ENCODE measurements at places on chromosomes 6 and 20.
A peak's percentile ranks its signal among the peaks of the same experiment; 100 is the strongest.

DNA sequence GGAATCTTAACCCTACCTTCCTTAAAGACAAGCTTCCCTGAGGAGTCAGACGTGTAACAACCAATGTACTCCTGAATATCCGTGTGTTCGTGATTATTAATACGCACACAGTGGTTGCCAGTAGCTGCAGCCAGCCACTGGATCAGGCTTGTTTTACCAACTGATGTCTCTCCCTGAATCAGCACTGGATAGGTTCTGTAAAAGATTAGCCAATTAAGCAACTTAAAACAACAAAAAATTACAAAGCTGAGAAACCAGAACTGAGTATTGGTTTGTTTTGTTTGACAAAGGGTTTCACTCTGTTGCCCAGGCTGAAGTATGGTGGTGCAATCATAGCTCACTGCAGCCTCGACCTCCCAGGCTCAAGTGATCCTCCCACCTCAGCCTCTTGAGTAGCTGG, 69.3 kb downstream of the MDN1 start:
- H3K4me3 ChIP-seq: no peak overlapping the region
- DNase-seq: no peak
- H3K36me3 ChIP-seq: peaks cover 17% of the 10 kb centered on the region
- peaks cover 3% of the 10 kb centered on the region for H3K4me1 ChIP-seq
- no peak overlapping the region for H3K27ac ChIP-seq
- no peaks in the 10 kb centered on the region for H3K27me3 ChIP-seq

GRCh38 chr6:48417927-48418326, 306.9 kb upstream of the PTCHD4 start:
- DNase-seq: no peak
- H3K27me3 ChIP-seq: no peaks in the 10 kb centered on the region
- no peak overlapping the region for H3K4me3 ChIP-seq
- H3K4me1 ChIP-seq: no peaks in the 10 kb centered on the region
- no peak overlapping the region for H3K27ac ChIP-seq
- no peaks in the 10 kb centered on the region for H3K36me3 ChIP-seq

DNA sequence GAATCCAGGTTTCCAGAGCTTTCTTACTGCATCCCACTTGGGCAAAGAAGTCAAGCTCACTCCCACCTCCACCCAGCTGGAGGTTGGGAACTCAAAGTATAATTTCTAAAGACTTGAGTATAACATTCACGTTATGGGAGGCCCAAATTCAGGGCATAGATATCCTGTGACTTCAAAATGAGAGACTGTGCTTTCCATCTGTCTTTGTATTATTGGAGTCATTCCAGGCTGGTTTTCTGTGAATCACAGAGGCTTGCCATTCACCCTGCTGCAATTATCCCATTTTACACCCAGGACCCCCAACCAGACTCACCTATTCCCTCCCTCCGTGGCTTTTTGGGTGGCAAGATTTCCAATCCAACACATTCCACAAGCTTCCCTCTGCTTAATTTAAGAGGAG, 19.3 kb upstream of the SRC start:
- no peaks in the 10 kb centered on the region for H3K36me3 ChIP-seq
- H3K4me1 ChIP-seq: peaks cover 4% of the 10 kb centered on the region
- H3K27ac ChIP-seq: no peak overlapping the region
- H3K4me3 ChIP-seq: no peak overlapping the region
- H3K27me3 ChIP-seq: no peaks in the 10 kb centered on the region
- no peak for DNase-seq

DNA sequence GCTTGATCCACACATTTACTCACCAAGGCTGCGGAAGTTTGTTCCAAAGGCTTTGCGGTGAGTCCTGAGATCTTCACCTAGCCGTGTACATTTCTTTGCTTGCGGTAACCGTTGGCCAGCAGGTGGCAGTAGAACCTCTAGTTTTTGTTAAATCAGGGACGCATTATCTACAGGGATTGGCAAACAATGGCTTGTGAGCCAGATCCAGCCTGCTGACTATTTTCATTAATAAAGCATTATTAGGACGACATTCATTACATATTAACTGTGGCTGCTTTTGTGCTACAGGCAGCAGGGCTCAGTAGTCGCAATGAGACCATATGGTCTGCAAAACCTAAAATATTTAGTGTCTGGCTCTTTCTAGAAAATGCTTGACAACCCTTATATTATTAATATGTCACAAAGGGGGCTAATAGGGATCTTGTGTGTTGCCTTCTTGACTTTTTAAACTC, 174.1 kb downstream of the DOK5 start:
- no peak overlapping the region for H3K4me3 ChIP-seq
- peak; percentile 40 for DNase-seq
- no peaks in the 10 kb centered on the region for H3K27me3 ChIP-seq
- H3K4me1 ChIP-seq: no peaks in the 10 kb centered on the region

GRCh38 chr6:159540152-159540551, 152.9 kb downstream of the SOD2 start:
- H3K4me1 ChIP-seq: no peaks in the 10 kb centered on the region
- H3K27me3 ChIP-seq: no peaks in the 10 kb centered on the region
- no peak overlapping the region for H3K4me3 ChIP-seq
- DNase-seq: no peak
- no peaks in the 10 kb centered on the region for H3K36me3 ChIP-seq
- no peak overlapping the region for H3K27ac ChIP-seq

- H3K4me1 ChIP-seq: no peaks in the 10 kb centered on the region
- H3K4me3 ChIP-seq: no peak overlapping the region
- H3K36me3 ChIP-seq: no peaks in the 10 kb centered on the region
- no peak for DNase-seq
- no peak overlapping the region for H3K27ac ChIP-seq
Measured at GRCh38 chr6:127851197-127851596, 49.7 kb downstream of the THEMIS start.

DNA sequence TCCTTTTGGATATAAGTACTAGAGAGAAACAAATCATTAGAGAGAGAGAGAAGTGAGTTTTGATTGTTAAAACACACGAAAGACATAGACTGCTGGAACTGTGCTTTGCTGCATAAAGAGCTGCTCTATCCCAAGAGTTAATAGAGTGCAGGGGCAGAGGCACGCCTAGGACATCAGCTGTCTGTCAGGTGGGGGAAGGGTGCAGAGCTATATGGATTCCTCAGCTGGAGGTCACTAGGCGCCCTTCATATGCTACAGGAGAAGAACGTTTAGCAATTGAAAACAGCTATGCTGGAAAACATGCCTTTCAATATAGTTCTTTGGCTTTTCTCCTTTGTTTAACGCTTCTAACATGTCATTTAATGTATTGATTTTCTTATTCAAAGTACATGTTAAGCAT, 169.0 kb upstream of the MCHR2 start:
- no peaks in the 10 kb centered on the region for H3K36me3 ChIP-seq
- peaks cover 13% of the 10 kb centered on the region for H3K27me3 ChIP-seq
- no peak for DNase-seq
- H3K4me3 ChIP-seq: no peak overlapping the region
- no peak overlapping the region for H3K27ac ChIP-seq
- no peaks in the 10 kb centered on the region for H3K4me1 ChIP-seq

DNA sequence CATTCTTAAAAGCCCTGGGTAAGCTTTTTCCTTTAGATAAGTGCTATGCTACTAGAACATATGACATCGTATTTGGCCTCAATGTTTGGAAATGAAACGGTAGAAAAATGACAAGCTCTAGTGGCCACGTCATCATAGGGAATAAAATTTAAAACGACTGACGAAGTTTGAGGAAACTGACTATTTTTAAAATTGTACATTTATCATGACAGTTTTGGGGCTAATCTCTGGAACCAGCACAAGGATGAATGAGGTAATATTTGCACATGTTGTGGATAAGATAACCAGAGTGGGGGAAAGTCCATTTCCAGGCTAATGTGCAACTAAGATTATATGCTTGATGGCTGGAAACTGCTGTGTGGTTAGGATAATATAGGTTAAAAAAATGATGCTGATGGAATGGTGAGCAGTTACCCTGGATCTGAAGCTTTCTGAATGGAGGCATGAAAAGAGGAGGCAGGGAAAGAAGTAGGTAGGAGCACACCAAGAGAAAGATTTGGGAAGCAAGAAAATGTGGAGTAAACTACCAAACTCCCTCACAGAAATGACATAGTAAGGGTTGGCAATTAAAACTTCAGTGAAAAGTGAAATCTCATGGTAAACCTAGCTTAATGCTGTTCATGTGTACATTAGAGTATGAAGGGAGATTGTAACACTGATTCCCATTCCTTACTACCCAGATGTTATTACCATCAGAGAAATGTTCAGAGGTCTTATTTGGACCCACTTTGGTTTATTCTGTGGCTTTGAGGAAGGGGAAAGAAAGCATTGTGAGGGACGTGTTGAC, 42.7 kb upstream of the CEP162 start:
- no peaks in the 10 kb centered on the region for H3K4me1 ChIP-seq
- no peak overlapping the region for H3K27ac ChIP-seq
- no peak for DNase-seq
- no peaks in the 10 kb centered on the region for H3K27me3 ChIP-seq

DNA sequence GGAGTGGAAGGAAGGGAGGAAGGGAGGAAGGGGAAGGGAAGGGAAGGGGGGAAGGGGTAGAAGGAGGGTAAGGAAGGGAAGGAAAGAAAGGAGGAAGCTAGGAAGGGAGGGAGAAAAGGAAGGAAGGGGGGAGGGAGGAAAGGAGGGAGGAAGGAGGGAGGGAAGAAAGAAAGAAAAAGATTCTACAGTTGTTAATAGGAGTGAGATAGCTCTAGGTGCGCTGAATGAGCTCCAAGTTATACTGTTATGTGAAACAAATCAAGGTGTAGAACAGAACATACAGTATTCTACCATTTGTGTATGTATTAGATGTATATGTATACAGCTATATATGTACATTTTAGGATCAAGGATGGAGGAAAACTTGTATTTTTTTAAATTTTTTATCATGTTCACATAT, 167.7 kb downstream of the HACE1 start:
- no peak for DNase-seq
- H3K4me3 ChIP-seq: no peak overlapping the region
- H3K27ac ChIP-seq: no peak overlapping the region
- peaks cover 8% of the 10 kb centered on the region for H3K4me1 ChIP-seq

GRCh38 chr20:35146299-35146919, 727 bp downstream of the EDEM2 start:
- H3K36me3 ChIP-seq: peaks cover 4% of the 10 kb centered on the region
- DNase-seq: no peak
- peaks cover 15% of the 10 kb centered on the region for H3K4me1 ChIP-seq
- H3K27me3 ChIP-seq: no peaks in the 10 kb centered on the region
- H3K4me3 ChIP-seq: peak overlapping the region; percentile 85

- no peak overlapping the region for H3K4me3 ChIP-seq
- H3K36me3 ChIP-seq: no peaks in the 10 kb centered on the region
- H3K27ac ChIP-seq: no peak overlapping the region
- no peaks in the 10 kb centered on the region for H3K4me1 ChIP-seq
- DNase-seq: no peak
- H3K27me3 ChIP-seq: no peaks in the 10 kb centered on the region
Measured at GRCh38 chr20:29689411-29690225, 1567.8 kb upstream of the DEFB115 start.

DNA sequence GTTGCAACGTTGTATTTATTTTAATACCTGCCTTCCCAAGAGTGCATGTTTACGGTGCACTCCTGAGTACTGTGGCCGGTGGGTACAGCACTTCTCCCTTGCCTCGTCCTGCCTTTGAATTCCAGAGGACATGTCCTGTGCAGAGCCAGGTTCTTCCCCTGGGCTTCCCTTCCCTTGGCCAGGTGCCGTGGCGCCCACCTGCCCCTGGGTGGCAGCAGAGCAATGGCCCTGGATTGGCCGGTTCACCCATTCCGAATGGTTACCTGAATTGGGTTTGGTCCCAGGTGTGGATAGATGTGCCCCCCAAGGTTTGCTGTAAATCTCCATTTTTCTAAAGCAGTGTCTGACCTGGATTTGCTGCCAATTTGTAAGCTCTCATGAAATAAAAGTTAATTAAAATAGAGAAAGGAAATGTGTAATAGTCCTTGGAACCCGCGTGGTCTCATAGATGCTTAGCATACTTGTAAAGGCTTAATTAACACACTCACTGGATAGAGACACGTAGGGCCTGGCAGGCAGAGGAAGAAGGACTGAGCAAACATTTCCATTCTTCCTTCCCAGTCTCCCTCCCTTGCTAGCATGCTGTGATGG, 40.6 kb downstream of the DTD1 start:
- peaks cover 3% of the 10 kb centered on the region for H3K36me3 ChIP-seq
- no peaks in the 10 kb centered on the region for H3K4me1 ChIP-seq
- no peak overlapping the region for H3K4me3 ChIP-seq
- DNase-seq: no peak

- no peaks in the 10 kb centered on the region for H3K4me1 ChIP-seq
- H3K27ac ChIP-seq: no peak overlapping the region
- no peaks in the 10 kb centered on the region for H3K36me3 ChIP-seq
- no peak for DNase-seq
- H3K4me3 ChIP-seq: no peak overlapping the region
- H3K27me3 ChIP-seq: no peaks in the 10 kb centered on the region
Measured at GRCh38 chr6:152720974-152721373, 23.3 kb downstream of the MYCT1 start.

DNA sequence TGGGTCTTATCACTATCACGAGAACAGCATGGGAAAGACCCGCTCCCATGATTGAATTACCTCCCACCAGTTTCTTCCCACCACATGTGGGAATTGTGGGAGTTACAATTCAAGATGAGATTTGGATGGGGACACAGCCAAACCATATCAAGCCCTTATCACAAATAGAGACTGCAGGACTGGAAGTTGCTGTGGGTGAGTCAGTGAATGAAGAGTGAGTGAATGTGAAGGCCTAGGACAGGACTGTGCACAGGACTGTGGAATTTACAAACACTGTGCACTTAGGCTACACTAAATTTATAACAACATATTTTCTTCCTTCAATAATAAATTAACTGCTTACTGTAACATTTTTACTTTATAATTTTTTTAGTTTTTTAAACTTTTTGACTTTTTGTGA, 30.2 kb upstream of the BCAS1 start:
- H3K27me3 ChIP-seq: no peaks in the 10 kb centered on the region
- no peaks in the 10 kb centered on the region for H3K36me3 ChIP-seq
- no peak overlapping the region for H3K4me3 ChIP-seq
- H3K4me1 ChIP-seq: peaks cover 10% of the 10 kb centered on the region

DNA sequence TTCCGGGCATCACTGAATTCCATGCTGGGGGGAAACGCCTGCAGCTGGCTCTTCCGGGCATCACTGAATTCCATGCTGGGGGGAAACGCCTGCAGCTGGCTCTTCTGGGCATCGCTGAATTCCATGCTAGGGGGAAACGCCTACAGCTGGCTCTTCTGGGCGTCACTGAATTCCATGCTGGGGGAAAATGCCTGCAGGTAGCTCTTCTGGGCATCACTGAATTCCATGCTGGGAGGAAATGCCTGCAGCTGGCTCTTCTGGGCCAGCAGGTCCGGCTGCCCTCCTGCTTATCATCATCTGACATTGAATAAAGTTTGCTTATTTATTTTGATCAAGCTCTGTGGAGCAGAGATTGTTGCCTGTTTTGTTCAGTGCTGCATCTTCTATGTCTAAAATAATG, 355.1 kb downstream of the SMOC2 start:
- no peak overlapping the region for H3K27ac ChIP-seq
- H3K4me1 ChIP-seq: no peaks in the 10 kb centered on the region
- H3K36me3 ChIP-seq: no peaks in the 10 kb centered on the region
- no peaks in the 10 kb centered on the region for H3K27me3 ChIP-seq
- H3K4me3 ChIP-seq: no peak overlapping the region
- DNase-seq: no peak

Measured in keratinocyte (primary cell).